ENCODE measurements at places on chromosomes 2 and 18.

DNA sequence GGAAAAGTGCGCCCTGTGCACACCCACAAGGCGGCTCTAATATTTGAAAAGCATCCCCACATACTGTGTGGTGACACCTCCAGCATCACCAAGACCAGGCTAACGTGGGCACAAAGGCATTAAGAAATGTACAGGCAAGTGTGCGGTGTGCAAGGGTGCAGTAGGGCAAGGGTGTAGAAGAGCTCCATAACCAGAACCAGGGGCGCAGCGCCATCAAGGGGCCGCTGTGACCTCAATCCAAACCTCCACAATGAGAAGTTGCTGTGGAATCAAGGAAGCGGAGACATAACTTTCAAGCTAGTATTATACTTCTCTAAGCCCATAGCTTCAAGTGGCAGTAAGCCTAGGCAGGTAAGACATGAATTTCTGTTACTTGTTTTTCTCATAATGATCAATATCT is 13.0 kb downstream of the L3MBTL4 start:
- no peak for DNase-seq

- no peak for DNase-seq
Observed at GRCh38 chr18:13308369-13308768, 89.8 kb downstream of the LDLRAD4 start.

- DNase-seq: no peak
Observed at GRCh38 chr2:160869411-160869810, 290.8 kb upstream of the TANK start.

GRCh38 chr2:181189951-181190350 is 209.5 kb downstream of the UBE2E3 start:
- no peak for DNase-seq
